ENCODE measurements at places on chromosomes 1 and 21.

DNA sequence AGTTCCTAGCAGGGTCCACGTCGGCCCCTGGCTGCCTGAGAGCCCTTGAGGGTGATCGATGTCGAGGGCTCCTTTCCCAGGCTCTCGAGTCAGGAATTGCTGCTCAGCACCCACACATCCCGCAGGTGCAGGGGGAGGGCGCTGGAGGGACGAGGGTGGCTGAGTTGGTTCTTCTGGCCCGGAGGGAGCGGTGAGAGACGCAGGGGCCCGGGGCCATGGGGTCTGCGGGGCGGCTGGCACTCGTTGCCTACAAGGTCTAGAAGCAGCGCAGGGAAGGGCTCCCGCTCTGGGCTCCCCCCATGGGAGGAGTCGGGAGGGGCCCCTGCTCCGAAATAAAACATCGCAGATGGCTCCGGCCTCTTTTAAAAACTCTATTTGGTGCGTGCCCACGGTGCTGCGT, 18.2 kb downstream of the PANK4 start:
- DNase-seq = no peak

DNA sequence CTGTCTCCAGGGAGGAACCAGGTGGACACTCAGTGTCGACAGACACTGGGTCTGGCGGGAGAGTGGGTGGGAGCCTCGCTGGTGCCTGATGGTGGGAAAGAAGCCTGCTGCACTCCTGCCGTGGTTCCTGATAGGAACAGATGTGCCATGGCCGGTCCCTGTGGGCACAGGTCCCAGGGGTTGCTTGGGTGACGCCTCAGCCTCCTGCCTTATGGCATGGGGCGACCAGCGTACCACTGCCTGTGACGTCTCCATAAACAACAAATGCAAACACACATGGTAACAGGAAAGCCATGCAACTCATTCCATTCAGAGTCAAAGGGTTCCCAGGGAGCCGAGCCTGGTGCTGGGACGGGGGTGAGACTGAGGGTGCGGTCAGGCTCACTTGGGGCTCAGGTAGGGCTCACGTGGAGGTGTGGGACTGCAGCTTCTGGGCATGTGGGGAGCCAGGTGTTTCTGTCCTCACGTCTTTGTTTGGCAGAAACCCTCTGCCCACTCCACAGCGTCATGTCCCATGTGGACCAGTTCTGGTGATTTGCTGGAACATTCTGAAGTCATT, 34.8 kb downstream of the SNAP47 start:
- DNase-seq = no peak

DNA sequence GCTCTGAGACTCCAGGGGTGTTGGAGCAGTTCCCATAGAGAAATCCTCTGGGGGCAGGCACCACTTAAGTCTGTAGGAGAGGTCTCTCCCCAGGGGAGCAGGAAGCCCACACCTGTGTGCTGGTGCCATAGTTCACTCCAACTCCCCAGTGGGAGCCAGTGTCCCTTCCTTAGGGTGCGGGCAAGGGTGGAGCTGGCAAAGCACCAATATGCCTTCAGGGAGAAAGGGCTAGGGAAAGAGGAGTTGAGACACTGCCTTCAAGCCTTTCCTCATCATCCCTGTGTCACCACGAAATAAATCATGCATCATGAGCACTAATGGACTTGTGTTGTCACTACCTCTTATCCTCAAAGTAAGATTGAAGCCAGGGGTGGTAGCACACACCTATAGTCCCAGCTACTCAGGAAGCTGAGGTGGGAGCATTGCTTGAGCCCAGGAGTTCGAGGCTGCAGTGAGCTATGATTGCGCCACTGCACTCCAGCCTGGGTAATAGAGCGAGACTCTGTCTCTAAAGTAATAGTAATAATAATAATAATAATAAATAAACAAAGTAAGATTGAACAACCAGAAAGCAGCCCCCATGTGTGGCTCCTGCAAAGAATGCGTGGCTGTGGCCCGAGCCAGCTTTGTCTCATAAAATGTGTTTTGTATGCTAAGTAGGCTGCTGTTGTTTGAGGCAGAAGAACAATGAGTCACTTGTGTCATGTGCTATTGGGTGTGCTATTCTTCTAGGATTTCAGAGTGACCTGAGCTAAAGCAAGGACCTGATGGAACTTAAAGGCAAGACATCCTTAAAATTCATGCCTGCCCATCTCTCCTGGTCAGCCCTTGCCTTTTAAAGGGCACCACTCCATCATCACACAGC, 6.7 kb upstream of the TIE1 start:
- peak; percentile 54 for DNase-seq

DNA sequence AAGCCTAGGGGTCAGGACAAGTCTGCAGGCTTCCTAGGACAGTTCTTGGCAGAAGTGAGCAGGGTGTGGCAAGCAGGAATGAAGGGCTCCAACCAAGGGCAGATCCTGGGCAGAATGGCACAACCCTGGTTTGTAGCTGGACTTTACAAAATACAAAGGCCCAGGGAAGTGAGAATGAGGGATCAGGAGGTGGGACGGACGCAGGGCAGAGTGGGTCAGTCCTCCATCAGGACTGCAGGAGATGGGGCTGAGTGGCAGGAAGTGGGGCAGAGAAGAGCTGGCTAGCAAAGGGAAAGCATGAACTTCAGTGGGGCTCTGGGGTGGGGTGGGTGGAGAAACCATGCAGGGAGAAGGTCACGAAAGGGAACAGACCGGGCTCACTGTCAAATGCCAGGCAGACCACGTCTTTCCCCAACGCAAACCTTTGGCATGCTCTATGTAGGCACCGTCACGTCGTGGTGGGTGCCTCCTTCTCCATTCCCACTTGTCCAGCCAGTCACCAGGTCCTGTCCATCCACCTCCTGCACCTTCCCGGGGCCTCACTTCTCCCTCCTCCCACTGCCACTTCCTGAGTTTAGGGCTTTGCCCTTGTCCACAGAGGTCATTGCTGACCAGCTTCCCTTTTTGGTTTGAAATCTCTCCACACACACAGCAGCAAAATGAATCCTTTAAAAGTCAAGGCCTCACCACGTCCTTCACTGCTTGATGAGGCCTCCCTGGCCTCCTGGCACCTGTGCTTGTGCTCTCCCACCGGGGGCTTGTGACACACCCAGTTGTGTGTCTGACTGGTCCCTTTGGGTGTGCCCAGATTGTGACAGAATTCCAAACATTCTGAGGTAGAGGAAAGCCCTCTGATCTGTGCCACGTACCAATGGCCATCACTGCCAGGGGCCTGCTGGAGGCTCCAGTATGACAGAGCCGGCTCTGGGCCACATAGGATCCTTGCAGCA, 8.7 kb upstream of the CLDN19 start:
- DNase-seq = peak; percentile 55

DNA sequence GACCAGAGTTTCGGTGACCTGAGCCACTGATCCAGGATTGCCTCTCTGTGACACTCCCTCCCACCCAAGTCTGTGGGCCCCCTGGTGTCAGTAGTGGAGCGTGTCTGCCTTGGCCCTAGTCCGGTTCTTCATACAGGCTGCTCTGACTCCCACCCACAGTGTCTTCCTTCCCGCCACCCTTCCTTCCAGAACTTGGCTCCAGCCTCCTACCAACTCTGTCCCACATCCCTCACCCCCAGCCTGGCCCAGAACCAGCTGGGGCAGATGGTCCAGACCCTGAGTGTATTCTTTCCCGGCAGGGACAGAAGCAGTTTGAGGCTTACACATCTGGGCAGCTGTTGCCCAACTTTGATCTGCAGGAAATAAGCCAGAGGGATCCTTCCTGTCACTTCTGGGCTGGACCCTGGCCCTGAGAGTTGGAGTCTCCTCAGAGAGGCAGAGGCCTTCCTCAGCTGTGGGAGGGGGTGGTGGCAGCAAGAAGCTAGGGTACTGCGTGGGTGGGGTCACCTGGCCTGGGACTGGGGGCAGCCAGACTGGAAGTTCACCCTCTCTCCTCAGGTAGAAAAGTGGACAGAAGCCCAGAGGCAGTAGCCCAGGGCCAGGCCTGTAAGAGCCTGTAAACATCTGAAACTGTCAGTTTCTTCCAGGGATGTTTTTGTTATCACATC, 43.1 kb upstream of the EPS8L3 start:
- DNase-seq = no peak

DNA sequence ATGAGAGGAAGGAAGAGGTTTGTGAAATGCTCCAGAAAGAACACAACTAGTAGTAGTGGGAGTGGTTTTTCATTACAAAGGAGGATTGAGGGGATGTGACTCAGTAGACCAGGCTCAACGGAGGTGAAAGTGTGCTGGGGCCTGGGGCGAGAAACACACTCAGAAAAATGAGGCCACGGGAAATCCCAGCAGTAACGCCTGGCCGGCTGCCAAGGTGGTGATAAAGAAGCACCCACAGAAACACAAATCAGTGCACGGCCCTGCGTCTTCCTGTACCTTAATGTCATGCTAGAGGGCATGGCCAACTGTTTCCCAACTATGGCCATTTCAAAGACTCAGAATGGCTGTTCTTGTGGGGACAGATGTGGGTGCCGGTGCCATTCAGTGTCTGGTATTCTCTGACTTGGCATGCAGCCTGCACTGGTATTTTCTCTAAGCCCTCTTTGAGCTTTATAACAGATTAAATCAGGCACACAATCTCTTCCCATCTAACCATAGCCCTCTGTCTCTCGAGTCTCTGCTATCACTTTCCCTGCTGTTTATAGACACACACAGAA, 38.2 kb downstream of the URB2 start:
- DNase-seq = no peak

DNA sequence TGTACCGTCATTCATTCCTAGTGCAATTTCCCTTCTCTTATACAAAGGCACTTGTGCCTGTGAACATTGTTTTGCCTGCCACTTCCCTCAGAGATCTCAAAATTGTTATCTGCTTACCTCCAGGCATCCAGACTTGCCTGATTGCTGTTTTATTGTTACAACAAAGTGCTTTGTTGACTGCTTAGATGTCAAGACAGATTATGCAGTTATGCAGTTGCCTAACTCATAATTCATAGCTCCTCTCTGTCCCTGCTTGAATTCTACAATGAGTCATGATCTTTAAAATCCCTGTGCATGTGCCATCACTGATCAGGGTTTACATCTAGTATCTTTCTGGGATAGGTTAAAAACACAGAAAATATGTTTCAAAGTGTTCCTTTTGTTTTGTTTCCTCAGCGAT, 24.5 kb downstream of the CXADR start:
- peak; percentile 25 for DNase-seq

DNA sequence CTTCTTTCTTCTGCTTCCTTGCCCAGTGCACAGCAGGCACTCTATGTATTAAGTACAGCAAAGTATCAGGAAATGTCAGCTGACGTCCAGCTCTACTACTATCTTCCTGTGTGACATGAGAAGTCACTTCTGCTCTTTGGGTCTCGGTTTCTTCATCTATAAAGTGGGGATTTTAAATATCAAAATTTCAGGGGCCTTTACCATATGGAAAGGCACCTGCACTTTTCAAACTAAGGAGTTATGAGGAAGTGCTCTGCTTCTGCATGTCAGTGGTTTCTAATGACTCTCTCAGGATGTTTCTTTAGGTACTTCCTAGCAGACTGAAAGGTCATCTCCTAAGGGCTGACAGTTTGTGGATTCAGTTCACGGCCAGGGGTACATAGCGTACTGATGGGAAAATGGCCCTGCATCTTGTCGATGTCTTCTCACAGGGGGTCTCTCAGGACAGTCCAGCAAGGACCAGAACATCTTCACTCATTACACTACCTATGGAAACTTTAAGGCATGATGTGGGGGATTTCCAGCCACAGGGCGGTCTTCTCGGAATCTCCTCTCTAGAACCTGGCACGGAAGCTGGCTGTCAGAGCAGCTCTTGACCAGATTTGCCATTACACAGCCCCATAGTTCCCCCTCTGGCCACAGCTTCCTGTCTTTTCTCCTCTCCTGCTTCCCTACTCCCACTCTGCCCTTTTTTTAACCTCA, 42.0 kb upstream of the MTF1 start:
- peak; percentile 75 for DNase-seq

DNA sequence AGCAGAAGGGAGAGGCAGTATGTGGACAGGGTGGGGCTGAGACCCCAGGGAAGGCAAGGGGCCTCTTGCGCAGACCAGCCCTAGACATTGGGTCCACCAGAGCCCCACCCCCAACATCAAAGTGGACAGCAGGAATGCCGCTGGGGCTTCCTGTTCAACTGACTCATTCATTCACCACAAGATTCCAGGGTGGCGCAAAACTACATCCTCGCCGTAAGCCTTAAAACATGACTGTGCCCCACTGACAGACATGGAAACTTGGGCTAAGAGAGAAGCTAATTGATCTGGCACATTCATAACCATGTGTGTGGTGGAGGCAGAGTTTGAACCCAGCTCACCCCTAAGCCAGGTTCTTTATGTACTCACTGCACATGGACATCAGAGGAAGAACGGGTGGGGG, 14.0 kb downstream of the COL16A1 start:
- peak; percentile 48 for DNase-seq

- DNase-seq = no peak
Observed at GRCh38 chr1:4309676-4310320, 344.6 kb upstream of the AJAP1 start.

- peak; percentile 69 for DNase-seq
Observed at GRCh38 chr1:154463512-154463990, 38.5 kb upstream of the TDRD10 start.

- peak; percentile 91 for DNase-seq
Observed at GRCh38 chr1:199742547-199742946, 285.0 kb upstream of the NR5A2 start.

GRCh38 chr1:43691871-43692815, 15.2 kb upstream of the ST3GAL3 start:
- DNase-seq = no peak

GRCh38 chr1:240927821-240928220, 315.9 kb upstream of the GREM2 start:
- DNase-seq = no peak

GRCh38 chr1:238419209-238419608, 528.5 kb upstream of the ZP4 start:
- DNase-seq = no peak

GRCh38 chr1:30263888-30264671, 459.3 kb downstream of the MATN1 start:
- no peak for DNase-seq

GRCh38 chr21:24423546-24423945, 1183.7 kb downstream of the MRPL39 start:
- peak; percentile 56 for DNase-seq

DNA sequence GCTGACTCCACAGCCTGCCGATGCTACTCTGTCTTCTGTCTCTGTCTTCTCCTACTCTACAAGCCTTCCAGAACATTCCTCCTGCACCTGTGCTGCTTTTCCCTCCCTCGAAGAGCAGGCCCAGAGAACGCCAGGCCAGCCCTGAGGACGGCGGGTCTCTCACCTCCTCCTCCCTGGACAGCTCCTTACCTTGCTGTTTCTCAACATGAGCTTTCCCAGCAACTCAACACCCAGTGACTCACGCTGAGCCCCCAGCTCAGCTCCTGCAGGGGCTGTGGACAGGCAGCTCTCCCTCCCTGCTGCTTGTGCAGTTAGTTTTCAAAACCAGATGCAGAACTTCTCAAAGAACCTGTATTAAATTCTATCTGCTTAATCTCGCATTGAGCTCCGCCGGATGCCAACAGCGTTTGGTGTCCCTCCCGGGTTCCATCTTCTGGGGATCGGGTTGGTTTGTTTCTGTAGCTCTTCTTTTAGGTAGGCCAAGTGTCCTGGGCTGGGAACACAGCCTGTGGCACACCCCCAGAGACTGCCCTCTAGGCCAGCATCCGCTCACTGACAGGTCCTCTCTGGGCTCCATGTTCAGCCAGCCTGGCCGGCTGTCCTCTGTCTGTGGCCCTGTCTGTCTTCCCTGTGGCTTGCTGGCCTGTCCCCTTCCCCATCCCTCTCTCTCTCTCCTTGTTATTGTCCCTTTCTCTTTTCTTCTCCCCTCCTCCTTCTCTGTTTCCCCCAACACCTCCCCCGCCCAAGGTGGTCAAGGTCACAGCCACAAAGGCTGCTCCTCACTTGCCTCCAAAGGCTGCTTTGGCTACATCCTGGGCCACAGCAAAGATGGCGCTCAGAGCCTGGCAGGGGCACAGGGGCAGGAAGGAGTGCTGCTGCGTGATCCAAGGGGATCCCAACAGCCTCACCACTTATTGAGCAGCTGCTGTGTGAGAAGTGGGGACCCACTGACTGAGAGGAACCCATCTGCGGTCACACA, 391.0 kb downstream of the MATN1 start:
- DNase-seq = no peak

Measured in inflammatory macrophage treated with lipopolysaccharide for 4 hours (primary cell).